ENCODE measurements at places on chromosomes 5 and 9.

DNA sequence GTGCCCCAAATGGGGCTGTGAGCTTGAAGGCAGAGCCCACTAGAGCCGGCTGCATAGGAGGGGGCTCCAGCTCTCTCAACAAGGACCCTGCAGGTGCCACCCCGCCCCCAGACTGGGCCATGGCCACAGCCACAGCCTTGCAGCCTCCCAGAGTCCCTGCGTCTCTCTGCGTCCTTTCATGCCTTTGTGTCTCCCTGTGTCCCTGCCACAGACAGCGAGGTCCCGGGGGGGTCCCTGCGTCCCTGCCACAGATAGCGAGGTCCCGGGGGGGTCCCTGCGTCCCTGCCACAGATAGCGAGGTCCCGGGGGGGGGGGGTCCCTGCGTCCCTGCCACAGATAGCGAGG, 6.3 kb downstream of the NOXA1 start:
- DNase-seq: no peak

DNA sequence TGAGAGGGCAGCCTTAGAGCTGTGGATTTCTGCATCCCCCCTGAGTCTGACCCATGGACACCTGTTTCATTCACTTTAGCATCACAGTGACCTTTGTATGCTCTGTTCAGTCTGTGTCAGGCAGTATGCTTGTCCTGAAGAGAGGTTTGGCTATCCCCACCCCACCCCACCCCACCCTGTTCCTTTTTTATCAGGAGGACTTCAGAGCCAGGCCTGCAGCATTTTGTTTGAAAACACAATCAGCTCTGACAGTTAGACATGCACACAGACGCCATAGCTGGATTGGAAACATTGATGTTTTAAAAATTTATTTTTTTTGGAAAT, 142.2 kb downstream of the NTRK2 start:
- DNase-seq: no peak

GRCh38 chr5:173512637-173513435, 103.6 kb downstream of the BOD1 start:
- DNase-seq: no peak

GRCh38 chr5:143220748-143221251, 182.7 kb downstream of the NR3C1 start:
- no peak for DNase-seq

- DNase-seq: no peak
Observed at GRCh38 chr5:160270704-160271103, 41.4 kb downstream of the FABP6 start.

GRCh38 chr5:138503487-138504270, 38.4 kb downstream of the EGR1 start:
- no peak for DNase-seq
